ENCODE measurements at places on chromosomes 4 and X.

GRCh38 chr4:160371446-160371845, 1268.6 kb downstream of the RAPGEF2 start:
- DNase-seq: no peak

- no peak for DNase-seq
Observed at GRCh38 chr4:3361406-3361805, 68.6 kb downstream of the RGS12 start.

DNA sequence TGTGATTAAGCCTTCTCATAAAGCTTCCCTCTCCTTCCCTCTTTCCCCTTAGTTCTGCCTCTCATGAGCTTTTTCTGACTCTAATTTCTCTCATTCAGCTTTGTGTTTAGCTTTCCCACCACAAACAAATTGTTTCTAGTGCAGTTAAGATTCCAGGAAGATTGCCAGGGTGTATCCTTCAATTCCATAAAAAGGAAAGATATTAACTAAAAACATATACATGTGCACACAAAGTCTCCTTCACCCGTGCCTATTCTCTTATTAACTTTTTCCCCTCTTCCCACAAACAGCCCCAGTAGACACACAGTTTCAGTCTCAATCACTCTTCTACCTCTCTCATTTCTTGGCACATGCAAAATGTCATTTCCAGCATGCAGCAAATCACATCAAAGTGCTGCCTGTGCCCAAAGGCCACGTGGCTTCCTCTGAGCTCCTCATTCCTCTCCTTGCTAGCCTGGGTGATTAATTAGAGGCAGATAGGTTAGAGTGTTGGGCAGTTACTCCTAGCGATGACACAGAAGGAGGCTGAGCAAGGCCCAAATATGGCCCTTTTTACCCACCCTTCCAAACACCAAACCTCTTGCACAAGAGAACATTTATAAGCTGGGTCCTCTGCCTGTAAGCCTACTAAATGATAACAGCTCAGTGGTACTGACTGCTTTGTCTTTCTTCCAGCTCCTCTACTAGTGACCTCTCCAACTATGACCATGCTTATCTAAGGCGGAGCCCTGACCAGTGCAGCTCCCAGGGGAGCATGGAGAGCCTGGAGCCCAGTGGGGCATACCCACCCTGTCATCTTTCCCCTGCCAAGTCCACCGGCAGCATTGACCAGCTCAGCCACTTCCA, 159.6 kb downstream of the SOWAHB start:
- DNase-seq: no peak

DNA sequence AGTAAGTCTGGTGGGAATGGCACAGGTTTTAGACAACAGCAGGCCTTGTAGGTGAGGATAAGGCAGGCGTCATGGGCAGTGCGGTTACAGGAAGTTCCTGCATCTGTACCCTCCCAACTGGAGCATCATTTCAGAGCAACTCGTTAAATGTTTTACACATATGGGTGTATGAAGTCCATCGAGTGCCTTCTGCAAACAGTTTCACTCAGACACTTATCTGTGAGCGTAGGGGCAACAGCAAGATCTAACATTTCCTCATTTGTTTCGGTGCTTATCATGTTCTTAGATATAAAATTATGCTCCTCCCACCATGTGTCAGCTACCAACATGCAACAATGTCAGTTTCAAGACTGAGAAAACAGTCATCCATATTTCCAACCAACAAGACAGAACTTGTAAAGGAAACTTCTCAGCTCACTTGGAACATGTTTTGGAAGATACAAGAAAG, 69.9 kb downstream of the ELOVL6 start:
- no peak for DNase-seq

GRCh38 chrX:110114260-110114776, 111.4 kb downstream of the TMEM164 start:
- no peak for DNase-seq

GRCh38 chr4:45102716-45103115, 376.4 kb upstream of the GNPDA2 start:
- DNase-seq: no peak

DNA sequence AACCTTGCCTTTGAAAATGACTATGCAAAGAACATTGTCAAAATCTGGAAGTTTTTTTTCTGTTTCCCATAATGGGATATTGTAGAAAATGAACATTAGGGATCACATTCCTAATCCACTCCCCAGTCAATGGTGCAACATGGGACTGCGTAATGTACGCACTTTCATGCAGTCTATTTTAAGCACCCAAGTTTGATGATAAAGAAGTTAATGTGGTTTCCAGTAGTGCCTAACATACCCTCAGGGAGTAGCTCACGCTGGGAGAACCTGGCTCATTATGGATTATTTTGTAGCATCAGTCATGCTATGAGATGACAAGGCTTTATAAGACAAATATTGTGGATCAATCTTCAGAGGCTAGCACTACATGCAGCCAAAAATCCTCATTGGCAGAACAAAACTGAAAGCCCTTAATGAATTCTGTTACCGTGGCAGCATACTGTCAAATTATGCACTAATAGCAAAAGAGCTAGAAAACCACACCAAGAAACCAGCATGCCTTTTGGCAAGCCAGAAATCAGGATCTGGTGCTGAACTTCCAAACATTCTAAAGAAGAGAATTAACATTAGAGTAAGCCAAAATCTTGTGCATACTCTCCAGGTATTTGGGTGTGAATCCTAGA, 1392.8 kb upstream of the TENM3 start:
- DNase-seq: no peak

- no peak for DNase-seq
Observed at GRCh38 chr4:41144040-41144379, 70.3 kb downstream of the APBB2 start.

DNA sequence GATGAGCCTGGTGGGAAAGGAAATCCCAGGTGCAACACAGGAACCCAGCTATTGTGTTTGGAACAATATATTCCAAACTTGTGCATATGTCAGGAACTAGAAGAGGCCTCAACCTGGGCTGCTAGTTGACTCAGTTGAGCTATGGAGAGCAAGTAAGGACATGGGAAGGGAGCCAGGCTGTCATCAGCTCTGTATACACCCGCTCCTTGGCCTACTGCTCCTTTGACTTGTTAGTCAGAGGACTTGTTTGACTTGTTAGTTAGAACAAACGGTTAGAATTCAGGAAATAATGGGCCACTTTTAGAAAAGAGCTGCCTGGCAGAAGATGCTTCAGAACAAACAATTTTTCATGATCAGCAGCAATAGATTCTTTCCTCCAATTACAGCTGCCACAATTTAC, 76.4 kb downstream of the CBLL2 start:
- no peak for DNase-seq

GRCh38 chr4:22842360-22843018, 149.8 kb downstream of the GBA3 start:
- DNase-seq: no peak

DNA sequence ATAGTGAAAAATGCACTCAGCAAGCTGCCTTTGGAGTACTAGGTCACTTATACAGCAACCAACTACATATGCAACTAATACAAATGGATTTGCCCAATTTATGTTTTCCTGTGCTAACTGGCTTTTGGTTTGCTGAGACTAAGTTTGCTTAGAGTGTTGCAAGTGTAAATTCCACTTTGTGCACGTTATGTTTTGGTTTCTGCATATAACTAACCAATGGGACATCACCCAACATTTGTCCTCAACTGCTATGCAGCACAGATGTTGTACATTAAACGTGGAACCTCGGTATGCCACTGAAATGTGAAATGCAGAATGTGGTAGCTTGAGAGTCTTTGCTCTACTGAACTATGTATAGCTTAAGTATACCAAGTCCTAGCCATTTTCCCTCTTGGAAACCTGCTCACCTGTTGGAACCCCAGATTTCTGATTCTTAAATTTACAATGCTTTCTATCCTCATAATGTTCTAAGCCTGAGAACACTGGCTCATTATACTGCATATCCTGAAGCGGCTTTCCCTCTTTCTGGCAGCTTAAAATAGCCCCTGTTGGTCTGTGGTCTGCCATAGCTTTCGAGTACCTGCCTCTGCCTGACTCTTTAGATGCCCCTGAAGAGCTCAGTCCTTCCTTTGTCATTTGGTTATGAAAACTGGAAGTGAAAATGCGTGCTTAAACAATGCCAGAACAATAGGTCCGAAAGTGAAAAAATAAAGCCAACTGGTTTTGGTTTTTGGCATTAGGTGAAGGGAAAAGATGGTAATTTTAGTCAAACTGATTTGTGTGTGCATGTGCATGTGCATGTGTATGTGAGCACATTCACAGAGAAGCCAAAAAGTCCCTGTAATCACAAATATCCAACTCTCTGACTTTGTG, 158.0 kb downstream of the SH2D1A start:
- no peak for DNase-seq

GRCh38 chr4:110619463-110620247, 3.2 kb downstream of the PITX2 start:
- DNase-seq: no peak

- DNase-seq: no peak
Observed at GRCh38 chr4:37973441-37973840, 13.2 kb downstream of the PTTG2 start.

DNA sequence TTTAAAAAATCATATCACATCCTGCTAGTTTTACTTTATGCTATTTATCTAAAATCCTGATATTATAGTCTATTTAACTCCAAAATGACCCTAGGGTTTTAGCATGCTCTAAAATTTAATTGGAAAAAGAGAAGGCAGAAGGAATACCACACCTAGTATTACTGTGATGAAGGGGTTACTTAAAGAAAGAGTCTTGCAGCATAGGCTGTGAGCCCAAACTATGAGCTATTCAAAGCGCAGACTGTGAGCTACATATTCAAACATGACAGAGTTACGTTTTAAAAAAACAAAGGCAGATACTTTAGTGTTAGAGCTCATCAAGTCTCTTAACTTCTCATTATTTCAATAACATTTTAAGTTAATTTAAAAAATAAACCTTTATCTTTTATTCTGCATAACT, 247.7 kb upstream of the ETNPPL start:
- no peak for DNase-seq

GRCh38 chr4:100164808-100165760, 25.2 kb downstream of the DDIT4L start:
- DNase-seq: no peak

DNA sequence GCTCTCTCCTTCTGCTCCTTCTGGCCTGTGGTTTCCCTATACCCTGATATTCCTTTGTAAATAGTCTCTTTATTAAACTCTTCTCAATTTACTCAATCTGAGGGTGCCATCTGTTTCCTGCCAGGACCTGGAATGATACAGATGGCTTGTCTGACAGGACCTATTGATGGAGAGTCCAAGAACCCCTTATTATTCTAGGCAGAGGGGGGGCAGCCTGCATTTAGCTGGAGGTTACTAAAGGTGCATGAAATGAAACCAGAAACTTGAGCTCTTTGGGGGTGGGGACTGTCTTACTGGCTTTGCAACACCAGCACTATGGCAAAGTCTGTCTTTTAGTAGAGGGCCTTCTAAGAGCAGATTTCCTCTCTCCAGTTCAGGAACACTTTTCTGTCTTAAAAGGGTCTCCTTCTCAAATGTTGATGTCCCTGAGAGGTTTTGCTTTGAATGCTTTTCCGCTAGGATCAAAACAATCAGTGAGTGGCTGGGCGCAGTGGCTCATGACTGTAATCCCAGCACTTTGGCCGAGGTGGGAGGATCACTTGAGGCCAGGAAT, 162.5 kb upstream of the MED14 start:
- no peak for DNase-seq
